Stimulated activated CD4-positive, alpha-beta T cell treated with anti-CD3 and anti-CD28 coated beads, Interleukin-15, amount 100 ng/mL, for 1 hour (primary cell): ENCODE measurements at places on chromosomes 2 and 18.

DNA sequence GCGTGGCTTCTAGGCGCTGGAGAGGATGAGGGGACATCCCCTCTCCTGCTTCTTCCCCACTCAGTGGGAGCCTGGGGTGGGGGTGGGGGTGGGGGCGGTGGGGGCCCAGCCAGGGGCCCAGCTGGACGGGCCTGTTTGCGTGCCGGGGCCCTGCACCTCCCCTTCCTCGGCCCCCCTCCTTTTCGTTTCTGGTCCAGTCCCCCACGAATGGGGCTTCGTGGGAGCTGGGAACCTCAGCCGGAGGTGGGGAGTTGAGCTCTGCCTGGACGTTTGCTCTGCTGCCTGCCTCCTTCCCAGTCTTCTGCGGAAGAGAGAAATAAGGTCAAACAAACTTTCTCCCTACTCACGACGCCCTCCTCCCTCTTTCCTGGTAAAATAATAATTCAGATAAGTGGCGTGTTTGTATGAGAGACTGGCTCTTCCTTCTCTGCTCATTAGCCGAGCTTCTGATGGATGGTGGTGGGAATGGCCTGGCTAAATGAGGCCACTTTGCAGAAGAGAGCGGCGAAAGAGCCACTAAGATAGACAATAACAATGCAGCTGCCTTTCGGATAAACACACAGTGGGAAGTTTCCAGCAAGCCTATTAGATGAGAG lies 782 bp downstream of the MTA3 start:
- no peak for DNase-seq

DNA sequence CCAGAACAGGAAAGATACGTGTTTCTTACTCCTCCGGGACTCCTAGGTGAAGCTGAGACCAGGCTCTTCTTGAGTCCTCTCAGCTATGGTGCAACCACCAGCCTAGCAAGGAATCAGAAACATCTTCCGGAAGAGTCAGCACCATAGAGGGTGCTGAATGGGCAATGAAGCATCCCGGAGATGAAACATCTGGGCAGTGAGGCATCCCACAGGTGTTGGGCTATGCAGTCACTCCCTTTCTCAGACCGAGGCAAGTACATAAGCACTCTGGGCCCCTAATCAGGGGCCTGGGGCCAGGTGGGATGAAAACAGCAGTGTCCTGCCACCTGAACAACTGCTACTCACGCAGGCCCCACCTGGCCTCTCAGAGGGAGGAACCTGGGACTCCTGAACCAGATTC lies 1.4 kb upstream of the CAPN10 start:
- no peak for DNase-seq

GRCh38 chr2:26442301-26442700 lies 35.6 kb downstream of the OTOF start:
- no peak for DNase-seq

GRCh38 chr18:22370414-22370813 lies 47.3 kb downstream of the CTAGE1 start:
- DNase-seq: no peak

DNA sequence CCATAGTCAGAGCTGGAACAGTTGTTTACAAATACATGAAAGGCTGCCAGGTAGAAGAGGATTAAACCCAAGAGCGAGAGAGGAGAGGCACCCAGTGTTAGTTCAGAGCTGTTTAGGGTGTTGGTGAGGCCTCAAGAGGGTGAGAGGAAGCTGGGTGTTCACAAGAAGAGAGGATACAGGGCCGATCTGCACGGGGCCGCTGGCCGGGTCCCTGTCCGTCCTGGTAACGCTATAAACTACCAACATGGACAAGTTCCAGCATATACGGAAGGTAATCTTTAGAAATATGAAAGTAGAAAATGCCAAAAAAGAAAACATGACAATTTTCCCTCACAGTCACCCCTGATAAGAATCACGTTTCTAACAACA lies 109.7 kb downstream of the TMEM18 start:
- DNase-seq: no peak

GRCh38 chr2:46275995-46276394 lies 21.2 kb upstream of the EPAS1 start:
- no peak for DNase-seq

DNA sequence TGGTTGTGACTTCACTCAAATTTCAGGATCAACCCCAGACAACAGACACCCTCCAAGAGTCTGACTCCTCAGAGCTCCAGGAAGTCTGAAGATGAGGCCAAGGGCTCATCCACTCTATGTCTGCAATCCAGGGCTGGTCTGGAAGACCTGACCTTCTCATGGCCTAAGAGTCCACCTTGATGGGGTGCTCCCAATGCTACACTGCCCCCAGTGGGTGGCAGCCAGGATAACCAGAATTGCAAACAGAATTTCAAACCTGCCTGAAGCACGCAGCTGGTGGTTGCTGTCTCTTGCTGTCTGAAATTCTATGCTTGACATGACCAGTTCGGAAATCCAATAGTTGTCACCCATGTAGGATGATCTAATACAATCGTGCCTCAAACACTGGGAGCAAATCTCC lies 96.0 kb downstream of the UXS1 start:
- DNase-seq: no peak

GRCh38 chr2:180328795-180329422 lies 321.8 kb upstream of the CWC22 start:
- DNase-seq: no peak

- DNase-seq: no peak
Measured at GRCh38 chr2:95297639-95298395, 670 bp downstream of the KCNIP3 start.

DNA sequence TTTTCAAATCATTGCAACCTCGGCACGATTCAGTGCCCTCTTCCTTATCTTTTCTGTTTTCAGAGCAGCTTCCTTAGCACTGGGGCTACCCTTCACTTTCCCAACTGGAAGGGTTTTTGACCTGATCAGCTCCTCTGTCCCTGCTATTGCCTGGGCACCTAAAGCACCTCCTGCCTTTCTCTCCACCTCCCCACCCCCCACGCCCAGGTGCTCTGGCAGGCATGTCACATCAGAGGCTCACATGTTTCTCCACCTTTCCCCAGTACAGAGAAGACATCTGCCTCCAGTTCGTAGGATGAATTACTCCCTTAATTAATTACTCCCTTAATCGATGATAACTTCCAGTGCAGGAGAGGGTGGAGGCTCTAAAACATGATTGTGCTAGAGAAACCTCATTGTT lies 88.7 kb upstream of the LCLAT1 start:
- no peak for DNase-seq

DNA sequence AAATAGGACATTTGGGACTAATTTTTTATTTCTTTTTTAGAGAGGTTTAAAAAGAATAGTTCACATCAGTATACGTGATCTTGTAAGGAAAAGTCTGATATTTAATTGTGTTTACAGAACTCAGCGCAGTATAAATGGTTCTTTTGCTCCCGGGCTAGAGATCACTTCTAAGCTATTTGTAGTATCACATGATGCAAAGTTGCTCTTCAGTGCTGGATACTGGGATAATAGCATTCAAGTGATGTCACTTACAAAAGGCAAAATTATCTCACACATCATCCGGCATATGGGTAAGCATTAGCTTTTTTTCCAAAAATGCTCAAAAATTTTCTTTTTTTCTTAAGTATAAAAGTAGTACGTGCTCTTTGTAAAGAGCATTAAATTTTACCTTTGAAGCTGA lies 37.4 kb upstream of the CYP20A1 start:
- no peak for DNase-seq

GRCh38 chr2:47867205-47867604 lies 39.1 kb downstream of the FBXO11 start:
- no peak for DNase-seq

DNA sequence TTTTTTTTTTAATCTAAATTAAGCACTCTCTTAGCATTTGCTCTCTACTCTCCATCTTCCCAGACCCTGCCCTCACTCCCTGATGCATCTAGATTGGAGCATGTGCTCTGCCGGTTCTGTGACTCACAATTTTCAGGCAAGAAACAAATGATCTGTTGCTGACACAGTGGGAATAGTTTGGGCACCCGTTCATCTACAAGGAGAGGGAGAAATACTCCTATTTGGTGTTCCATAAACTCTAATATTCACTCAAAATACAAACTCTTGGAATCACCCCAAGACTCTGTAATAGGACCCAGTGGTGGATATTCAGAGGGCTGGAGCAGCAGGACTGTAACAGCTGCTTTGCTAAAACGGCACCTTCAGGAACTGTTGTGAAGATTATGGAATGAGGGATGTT lies 37.1 kb upstream of the LINC00305 start:
- DNase-seq: no peak

DNA sequence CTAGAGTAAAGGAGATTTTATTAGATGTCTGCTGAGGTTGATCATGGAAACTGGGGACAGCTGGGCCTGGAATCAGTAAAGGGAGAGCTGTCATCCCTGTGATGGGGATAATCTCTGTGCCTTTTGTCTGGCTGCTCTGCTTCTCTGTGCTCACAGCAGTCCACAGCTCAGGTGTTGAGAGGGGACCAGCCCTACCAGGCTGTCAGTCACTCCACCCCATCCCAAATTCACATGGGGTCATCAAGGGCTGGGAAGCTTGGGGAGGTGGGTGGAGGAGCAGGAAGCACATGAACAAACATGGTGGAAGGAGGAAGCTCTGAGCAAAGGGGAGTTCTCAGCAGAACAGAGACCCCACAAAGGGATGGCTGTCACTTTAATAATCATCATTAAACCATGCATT lies 13.7 kb upstream of the LRRFIP1 start:
- no peak for DNase-seq

DNA sequence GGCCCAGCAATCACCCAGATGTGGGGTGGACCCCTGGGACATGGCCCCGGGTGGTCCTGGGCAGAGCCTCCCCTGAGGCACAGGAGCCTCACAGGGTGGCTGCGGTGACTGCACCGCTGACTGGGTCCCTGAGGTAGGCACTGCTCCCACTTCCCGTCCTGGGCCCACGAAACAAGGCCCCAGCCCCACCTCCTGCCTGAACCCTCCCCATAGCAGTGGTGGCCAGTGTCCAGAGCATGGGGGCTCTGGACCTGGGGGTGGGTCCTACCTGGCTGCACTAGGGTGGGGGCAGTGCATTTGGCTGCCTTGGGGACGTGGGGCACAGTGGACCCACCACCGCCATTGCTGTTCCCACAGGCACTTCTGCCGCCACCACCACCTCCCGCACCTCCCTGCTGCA lies 39.4 kb downstream of the TDRD15 start:
- DNase-seq: no peak

DNA sequence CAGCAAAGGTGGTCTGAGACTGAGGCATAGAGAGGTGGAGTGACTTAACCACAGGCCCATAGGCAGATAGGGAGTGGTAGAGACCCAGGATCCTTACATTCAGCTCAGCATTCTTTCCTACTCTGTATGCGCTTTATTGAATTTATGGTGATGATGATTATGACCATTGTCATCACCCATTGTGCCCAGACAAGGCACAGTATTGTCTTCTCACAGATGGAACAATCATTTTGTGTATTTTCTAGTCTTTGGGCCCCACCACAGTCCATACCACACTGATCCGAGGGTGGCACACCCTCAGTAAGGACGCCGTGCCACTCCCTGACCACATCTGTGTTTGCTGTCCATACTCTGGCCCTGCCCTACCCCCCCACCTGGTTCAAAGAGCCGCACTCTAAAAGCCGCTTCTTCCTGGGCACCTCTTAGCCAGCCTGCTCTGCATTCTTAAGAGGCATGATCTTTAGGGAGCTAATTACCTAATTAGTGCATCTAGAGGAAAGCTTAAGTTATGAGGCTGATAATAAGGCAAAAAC lies 179.6 kb upstream of the SMAD2 start:
- no peak for DNase-seq

- no peak for DNase-seq
Measured at GRCh38 chr2:20509770-20510490, 63.1 kb downstream of the RHOB start.

GRCh38 chr2:241701149-241701398 lies 765 bp upstream of the ING5 start:
- no peak for DNase-seq

GRCh38 chr18:2905854-2906703 lies 59.3 kb downstream of the EMILIN2 start:
- no peak for DNase-seq

DNA sequence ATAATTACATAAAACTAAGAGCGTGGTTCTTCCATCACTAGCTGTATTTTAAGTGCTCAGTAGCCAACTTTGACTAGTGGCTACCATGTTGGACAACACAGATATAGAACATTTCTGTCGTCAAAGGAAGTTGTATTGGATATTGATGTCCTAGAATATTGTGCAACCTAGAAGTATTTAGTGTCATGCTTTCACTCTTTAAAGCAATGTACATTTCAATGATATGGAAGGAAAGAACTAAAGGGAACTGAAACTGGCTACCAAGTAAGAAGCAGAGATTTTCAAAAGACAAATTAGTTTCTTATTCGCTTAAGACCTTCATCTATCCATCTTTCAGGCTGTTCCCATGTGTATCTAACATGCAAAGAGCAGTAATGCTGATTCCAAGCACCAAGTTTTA lies 85.4 kb upstream of the EML6 start:
- DNase-seq: no peak

DNA sequence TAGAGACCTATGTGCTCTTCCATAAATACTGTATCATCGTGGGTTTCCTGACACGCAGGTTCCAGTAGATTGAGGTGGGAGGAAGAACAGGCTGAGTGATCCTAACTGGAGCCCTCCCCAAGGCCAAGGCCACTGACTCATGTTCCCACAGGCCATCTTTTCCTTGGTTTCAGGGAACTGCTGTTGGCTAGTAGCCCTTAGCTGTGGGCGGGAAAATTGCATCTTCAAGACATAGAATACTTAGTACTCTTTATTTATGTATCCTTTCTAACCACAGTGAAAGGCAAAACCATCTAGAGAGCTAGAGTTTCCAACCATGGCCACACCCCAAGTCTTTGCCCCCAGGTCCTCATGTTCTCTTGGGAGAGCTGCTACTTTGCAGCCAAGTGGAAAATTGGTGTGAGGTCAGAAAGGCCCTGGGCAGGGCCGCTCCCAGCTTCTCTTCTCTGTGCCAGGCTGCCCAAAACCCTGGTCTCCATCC lies 55.9 kb downstream of the COPS8 start:
- no peak for DNase-seq

DNA sequence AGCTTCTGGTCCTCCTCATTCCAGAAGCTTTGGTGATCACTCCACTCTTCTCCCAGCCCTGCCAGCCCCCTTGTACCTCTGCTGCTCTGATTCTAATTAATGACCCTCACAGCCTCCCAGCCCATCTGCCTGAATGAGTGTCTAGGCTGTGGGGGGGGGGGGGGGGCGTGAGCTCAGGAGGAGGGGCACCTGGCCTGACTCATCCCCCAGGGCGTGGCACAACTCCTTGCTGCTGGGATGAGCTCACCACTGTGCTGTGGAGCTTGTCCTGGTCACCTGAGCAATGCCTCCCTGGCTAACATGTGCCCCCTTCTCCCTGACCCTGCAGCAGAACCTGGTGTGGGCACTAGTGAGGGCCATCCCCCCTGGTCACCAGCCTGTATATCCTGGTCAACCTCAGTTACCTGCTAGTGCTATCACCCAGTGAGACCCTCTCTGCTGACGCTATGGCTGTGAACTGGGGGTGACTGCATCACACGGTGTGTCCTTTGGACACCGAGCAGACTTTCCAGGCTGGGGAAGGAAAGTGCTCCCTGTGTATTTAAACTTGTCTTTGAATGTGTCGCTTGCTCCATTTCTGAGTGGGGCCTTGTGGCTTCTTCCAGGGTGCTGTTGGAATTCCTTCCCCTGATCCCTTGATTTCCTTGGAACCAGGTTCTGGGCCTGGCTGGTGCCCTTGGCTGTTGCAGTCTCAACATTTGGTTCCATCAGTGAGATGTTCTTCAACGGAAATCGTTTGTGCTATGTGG lies 41.5 kb upstream of the PUM2 start:
- no peak for DNase-seq

GRCh38 chr2:240833724-240834285 lies 13.8 kb upstream of the KIF1A start:
- no peak for DNase-seq
